Natural killer cell (primary cell): ENCODE measurements at places on chromosomes 2 and 18. TPM values are rescaled to one million over a fixed set of nuclear protein-coding genes. Genes with fewer than 3 reads are reported as not detected.

Gene VWA3B
- not detected for total RNA-seq

Gene ATOH8
- total RNA-seq = 0.23 TPM

Gene PDE11A
- not detected for total RNA-seq

Gene GKN1
- total RNA-seq = not detected

Gene UGP2
- 117 TPM for total RNA-seq

Gene IL36B
- not detected for total RNA-seq

Gene TMEM150A
- total RNA-seq = 10.4 TPM

Gene PGAP1
- total RNA-seq = 4.9 TPM

Gene METAP1D
- 2.8 TPM for total RNA-seq

Gene LMAN2L
- 4.0 TPM for total RNA-seq

GRCh38 chr2:216406826-216407225 is 5.5 kb upstream of the SMARCAL1 start:
- H3K4me3 ChIP-seq = no peak overlapping the region
- DNase-seq = no peak
- no peaks in the 10 kb centered on the region for H3K27me3 ChIP-seq

GRCh38 chr2:20525041-20526035 is 78.5 kb downstream of the RHOB start:
- no peak for DNase-seq
- H3K27me3 ChIP-seq = no peaks in the 10 kb centered on the region
- no peaks in the 10 kb centered on the region for H3K36me3 ChIP-seq
- H3K4me3 ChIP-seq = no peak overlapping the region

GRCh38 chr2:366706-367105 is 78.8 kb upstream of the ALKAL2 start:
- no peaks in the 10 kb centered on the region for H3K27me3 ChIP-seq
- peaks cover 10% of the 10 kb centered on the region for H3K4me1 ChIP-seq
- no peak overlapping the region for H3K27ac ChIP-seq
- no peak overlapping the region for H3K4me3 ChIP-seq
- H3K36me3 ChIP-seq = no peaks in the 10 kb centered on the region

DNA sequence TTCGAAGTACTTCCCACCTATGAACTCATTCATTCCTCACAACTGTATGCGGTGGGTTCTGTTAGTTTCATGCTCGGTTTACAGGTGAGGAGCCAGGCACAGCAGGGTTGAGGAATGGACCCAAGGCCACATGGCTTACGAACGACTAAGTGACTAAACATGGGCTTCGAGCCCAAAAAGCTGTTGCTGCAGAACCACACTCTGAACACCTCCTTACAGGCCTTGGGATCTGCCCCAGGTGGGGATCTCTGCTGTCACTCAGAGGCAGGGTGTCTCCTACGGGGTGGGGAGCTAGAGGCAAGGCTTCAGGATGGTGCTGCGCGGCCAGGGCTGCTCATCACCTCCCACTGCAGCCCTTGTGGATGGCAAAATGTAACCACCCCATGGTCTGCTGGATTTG is 80.9 kb downstream of the TSHZ1 start:
- no peak for DNase-seq
- no peaks in the 10 kb centered on the region for H3K27me3 ChIP-seq
- H3K27ac ChIP-seq = no peak overlapping the region

GRCh38 chr18:77067291-77068061 is 65.1 kb downstream of the MBP start:
- H3K36me3 ChIP-seq = peaks cover 34% of the 10 kb centered on the region
- H3K27me3 ChIP-seq = no peaks in the 10 kb centered on the region
- no peak overlapping the region for H3K4me3 ChIP-seq

DNA sequence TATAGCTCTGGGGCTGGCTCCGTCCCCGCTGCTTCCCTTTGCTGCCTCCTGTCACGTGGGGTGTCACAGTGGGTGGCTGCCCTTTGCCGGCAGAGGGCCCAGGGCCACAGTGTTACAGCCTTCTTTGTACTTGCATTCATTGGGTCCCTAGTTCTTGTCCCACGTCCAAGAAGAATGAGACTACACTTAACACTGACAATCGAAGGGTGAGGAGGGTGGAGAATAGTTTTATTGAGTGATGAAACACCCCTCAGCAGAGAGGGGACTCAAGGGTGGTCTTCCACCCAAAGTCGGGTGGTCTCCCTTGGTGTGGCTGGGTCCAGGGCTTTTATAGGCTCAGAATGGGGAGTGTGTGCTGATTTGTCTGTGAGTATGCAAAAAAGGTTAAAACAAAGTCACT is 1.9 kb downstream of the ATG4B start:
- no peaks in the 10 kb centered on the region for H3K27me3 ChIP-seq
- no peak for DNase-seq
- H3K27ac ChIP-seq = no peak overlapping the region

DNA sequence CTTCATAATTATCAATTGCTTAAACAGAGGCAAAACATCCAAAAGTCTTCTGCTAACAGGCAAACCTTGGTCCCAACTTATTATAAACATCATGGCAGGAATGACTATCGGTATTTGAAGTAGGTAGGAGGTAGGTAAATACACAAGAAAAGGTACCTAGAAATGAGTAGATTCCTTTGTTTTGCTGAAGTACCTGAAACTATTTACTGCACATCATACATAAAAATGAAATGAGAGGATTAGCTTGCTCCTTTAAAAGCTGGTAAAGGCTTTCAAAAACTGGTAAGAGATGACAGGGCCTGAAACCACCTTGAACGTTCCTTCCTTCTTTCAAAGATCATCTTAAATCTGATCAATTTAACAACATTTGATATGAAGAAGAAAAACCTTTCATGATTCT is 55.2 kb upstream of the MAPRE2 start:
- no peaks in the 10 kb centered on the region for H3K36me3 ChIP-seq
- no peak overlapping the region for H3K27ac ChIP-seq
- H3K27me3 ChIP-seq = no peaks in the 10 kb centered on the region
- no peak for DNase-seq
- no peaks in the 10 kb centered on the region for H3K4me1 ChIP-seq

GRCh38 chr2:71291398-71291797 is 40.2 kb upstream of the ZNF638 start:
- no peak overlapping the region for H3K27ac ChIP-seq
- H3K36me3 ChIP-seq = no peaks in the 10 kb centered on the region
- DNase-seq = no peak
- H3K4me1 ChIP-seq = no peaks in the 10 kb centered on the region

GRCh38 chr2:139177041-139177440 is 396.9 kb upstream of the NXPH2 start:
- no peak overlapping the region for H3K27ac ChIP-seq
- H3K4me1 ChIP-seq = no peaks in the 10 kb centered on the region
- no peaks in the 10 kb centered on the region for H3K36me3 ChIP-seq
- H3K4me3 ChIP-seq = no peak overlapping the region
- DNase-seq = no peak

DNA sequence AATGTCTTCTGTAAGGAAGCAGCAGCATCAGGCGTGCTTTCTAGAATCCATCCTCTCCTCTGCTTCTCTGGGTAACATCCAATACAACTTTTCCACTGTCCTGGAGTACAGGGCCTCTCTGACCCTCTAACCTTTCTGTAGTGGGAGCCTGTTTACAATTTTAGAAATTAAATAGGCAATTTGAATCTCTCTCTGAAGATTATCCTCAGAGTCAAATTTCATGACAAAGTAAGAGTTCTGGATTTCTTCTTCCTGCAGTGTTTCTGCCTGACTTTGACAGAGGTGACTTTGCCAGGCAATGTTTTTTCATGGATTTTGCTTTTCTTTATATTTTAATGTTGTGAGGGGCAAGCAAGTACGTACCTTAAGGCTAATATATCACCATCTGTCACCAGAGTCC is 558.4 kb downstream of the PARD3B start:
- H3K36me3 ChIP-seq = no peaks in the 10 kb centered on the region
- no peak overlapping the region for H3K27ac ChIP-seq
- DNase-seq = no peak

DNA sequence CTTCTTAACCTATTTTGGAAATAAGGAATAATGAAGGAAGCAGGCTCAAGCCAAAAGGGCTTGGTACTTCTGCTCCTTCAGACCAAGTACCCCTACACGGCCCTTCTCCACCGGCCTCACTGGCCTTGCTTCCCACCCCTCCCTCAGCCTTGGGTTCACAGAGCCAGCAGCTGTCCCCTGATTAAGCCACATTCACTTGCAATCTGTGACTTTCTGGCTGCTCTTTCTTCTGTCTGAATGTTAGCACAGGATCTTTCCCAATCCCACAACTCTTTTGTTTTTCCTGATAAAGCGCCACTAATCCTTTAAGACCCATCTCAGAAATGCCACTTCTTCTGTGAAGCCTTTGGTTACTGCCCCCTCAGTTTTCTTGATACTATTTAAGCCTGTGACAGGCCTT is 52.4 kb downstream of the REEP1 start:
- no peak overlapping the region for H3K27ac ChIP-seq
- H3K4me3 ChIP-seq = no peak overlapping the region
- no peaks in the 10 kb centered on the region for H3K4me1 ChIP-seq
- no peak for DNase-seq
- no peaks in the 10 kb centered on the region for H3K27me3 ChIP-seq
- no peaks in the 10 kb centered on the region for H3K36me3 ChIP-seq

- H3K36me3 ChIP-seq = no peaks in the 10 kb centered on the region
- no peak overlapping the region for H3K4me3 ChIP-seq
- no peaks in the 10 kb centered on the region for H3K27me3 ChIP-seq
- no peak for DNase-seq
- H3K27ac ChIP-seq = no peak overlapping the region
- H3K4me1 ChIP-seq = no peaks in the 10 kb centered on the region
Observed at GRCh38 chr2:176751314-176752227, 461.0 kb upstream of the HNRNPA3 start.

DNA sequence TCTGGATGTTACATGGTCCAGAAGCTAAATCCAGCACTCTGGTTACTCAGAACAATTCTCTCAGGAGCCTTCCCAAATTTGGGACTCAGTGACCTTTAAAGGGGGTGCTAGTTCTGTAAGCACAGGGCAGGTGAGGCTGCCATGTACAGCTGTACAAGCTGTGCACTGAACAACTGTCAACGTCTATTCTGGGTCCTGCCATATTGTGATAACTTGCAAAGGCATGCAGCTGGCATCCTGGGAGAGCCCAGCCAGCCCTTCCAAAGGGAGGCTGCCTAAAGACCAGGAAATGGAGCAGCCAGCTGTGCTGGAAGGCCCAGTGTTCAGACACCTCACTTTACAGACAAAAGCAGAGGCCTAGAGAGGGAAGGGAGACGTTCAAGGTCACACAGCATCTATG is 204.8 kb downstream of the KLHL29 start:
- no peaks in the 10 kb centered on the region for H3K36me3 ChIP-seq
- H3K4me1 ChIP-seq = no peaks in the 10 kb centered on the region

DNA sequence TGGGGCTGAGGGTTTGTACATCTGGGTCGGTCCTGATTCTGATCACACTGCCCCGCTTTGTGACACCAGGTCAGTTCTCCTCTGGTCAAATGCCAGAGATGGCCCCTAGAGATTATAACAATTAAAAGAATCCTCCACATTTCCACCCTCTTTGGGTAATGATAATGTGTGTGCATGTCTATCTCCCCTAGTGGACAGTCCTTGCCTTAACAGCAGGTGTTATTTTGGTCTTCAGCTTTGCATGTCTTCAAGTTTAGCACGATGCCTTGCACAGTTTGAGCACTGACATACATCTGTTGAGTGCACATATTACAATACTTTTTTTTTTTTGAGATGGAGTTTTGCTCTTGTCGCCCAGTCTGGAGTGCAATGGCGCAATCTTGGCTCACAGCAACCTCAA is 25.7 kb upstream of the COX7A2L start:
- H3K36me3 ChIP-seq = no peaks in the 10 kb centered on the region
- H3K27ac ChIP-seq = no peak overlapping the region
- DNase-seq = no peak
- no peaks in the 10 kb centered on the region for H3K4me1 ChIP-seq

DNA sequence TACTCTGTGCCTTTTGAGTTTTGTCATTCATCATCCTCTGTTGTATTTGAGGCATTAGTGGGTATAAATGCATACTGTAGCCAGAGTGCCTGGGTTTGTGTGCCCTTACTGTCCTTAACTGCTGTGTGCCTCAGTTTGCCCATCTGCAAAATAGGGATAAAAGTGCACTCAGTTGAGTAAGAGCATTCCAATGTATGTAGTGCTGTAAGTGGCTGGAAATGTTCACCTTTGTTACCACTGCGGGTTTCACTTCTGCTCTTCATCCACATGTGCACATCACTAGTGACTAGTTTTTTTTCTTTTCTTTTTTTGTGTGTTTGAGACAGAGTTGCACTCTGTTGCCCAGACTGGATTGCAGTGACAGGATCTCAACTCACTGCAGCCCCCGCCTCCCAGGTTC is 39.9 kb downstream of the PLEKHB2 start:
- H3K4me3 ChIP-seq = no peak overlapping the region
- no peak for DNase-seq
- H3K4me1 ChIP-seq = no peaks in the 10 kb centered on the region
- H3K27ac ChIP-seq = no peak overlapping the region
- peaks cover 59% of the 10 kb centered on the region for H3K36me3 ChIP-seq
- no peaks in the 10 kb centered on the region for H3K27me3 ChIP-seq

GRCh38 chr2:154978244-154978643 is 279.7 kb downstream of the KCNJ3 start:
- no peaks in the 10 kb centered on the region for H3K36me3 ChIP-seq
- no peaks in the 10 kb centered on the region for H3K27me3 ChIP-seq
- H3K4me3 ChIP-seq = no peak overlapping the region
- H3K4me1 ChIP-seq = no peaks in the 10 kb centered on the region

DNA sequence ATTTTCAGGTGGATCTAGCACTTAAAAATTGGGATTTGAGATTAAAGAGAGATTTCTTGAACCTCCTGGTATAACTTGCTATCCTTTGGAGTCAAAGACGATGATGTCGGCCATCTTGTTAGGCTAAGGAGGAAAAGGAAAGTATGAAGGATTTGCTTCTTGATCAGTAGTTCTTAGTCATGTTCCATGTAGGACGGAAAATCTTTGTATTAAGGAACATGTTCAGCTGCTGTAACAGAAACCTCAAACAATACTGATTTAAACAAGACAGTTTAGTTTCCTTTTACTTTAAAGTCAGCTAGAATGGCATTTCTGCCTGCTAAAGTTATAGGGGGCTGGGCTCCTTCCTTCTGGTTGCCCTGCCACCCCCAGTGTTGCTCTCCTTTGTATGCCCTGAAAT is 56.4 kb upstream of the MGAT5 start:
- H3K27me3 ChIP-seq = no peaks in the 10 kb centered on the region
- no peaks in the 10 kb centered on the region for H3K36me3 ChIP-seq
- peaks cover 9% of the 10 kb centered on the region for H3K4me1 ChIP-seq
- H3K27ac ChIP-seq = no peak overlapping the region
- DNase-seq = no peak

DNA sequence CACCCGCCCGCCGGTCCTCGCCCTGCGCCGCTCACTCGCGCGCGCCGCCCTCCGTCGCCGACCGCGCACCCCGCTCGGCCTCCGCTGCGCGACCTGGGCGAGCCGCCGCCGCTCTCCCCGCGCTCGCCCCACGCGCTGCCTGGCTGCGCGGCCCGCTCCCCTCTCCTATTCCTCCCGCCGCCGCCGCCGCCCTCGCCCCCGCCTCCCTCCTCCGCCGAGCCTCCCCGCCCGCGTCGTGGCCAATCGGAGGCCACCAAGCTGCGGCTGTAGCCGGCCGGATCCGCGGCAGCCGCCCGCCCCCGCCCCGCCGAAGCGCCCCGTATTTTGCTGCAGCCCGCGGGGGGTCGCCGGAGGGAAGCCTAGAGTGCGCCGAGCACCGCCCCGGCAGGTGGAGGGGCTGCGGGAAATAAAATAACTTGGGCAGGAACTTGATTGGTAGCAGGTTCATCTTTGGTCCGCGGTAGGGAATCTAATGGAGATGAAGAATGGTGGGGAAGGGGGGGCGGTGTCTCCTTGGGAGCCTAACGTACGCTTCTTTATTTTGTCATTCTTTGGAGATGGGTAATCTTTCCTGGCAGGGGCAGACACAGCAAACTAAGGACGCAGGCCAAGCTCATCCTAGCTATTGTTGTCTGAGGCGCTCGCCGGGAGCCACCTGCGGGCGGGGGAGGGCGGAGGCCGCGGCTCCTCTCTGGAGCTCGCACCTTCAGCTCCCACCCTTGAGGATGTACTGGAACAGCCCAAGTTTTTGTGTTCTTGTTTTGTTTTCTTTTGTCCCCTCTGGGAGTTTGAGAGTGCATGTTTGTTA is 1.1 kb upstream of the CDH2 start:
- H3K4me1 ChIP-seq = peaks cover 15% of the 10 kb centered on the region
- DNase-seq = no peak
- no peak overlapping the region for H3K27ac ChIP-seq
